Airway epithelial cell (primary cell): ENCODE measurements at places on chromosomes 1 and 21. TPM values are rescaled to one million over a fixed set of nuclear protein-coding genes. Genes with fewer than 3 reads are reported as not detected.

NBPF4 gene
- not detected in 2 replicates for total RNA-seq

CELA2A gene
- not detected in 2 replicates for total RNA-seq

DNAJC28 gene
- total RNA-seq: 0.42 TPM in 2 replicates

VAV3 gene
- total RNA-seq: 7.2 and 7.3 TPM in 2 replicates
